CD4-positive, alpha-beta memory T cell (primary cell): ENCODE measurements at places on chromosomes 13 and 19.

DNA sequence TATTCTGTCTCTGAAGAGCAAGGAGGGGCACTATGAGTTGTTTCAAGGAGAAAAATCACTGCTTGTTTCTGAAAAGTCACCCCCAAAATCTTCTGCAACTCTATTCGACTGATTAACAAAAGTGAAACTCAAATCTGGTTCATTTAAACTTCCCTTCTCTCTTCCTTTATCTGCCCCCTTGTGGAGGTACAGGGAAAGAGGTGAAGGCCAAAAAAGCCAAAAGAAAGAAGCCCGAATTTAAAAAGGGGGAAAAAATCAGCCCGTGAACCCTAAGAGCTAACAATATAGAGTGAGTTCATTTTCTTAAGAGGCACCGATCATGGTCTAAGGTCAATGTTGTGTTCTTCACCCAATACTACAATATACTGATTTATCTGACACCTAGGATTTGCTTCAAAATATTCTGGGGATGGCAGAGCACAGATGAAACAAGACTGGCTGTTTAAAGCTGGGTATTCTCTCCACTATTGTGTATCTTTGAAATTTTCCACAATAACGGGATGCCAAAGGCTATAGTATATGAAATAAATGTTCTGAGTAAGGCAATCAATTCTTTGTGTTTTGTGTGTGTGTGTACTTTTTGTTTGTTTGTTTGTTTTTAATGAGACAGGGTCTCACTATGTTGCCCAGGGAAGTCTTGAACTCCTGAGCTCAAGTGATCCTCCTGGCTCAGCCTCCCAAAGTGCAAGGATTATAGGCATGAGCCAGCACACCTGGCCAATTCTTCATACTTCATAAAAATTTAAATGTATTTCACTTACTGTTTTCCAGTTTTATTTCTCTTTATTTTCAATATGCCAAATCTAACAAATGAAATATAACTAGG, 55.0 kb upstream of the EEF1AKMT1 start:
- H3K4me3 ChIP-seq, result no peak overlapping the region
- H3K27me3 ChIP-seq, result no peaks in the 10 kb centered on the region
- no peaks in the 10 kb centered on the region for H3K36me3 ChIP-seq
- DNase-seq, result peak; percentile 52
- no peak overlapping the region for H3K27ac ChIP-seq

GRCh38 chr13:101575581-101575980, 123.1 kb downstream of the ITGBL1 start:
- H3K4me1 ChIP-seq, result no peaks in the 10 kb centered on the region
- no peaks in the 10 kb centered on the region for H3K36me3 ChIP-seq
- H3K27me3 ChIP-seq, result no peaks in the 10 kb centered on the region
- no peak for DNase-seq

DNA sequence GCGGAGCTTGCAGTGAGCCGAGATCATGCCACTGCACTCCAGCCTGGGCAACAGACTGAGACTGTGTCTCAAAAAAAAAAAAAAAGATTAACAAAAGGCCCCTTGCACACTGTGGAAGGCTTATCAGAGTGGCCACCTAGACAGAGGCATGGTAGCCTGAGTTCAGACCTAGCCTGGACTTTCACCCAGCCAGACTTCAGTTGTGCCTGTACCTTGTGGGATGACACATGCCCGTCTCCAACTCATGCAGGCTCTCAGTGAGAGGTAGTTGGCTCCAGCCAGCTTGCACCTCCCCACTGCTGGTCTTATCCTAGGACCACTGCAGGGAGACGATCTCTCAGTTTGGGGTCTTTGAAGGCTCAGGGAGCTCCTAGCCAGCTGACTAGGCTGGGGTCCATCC, 52.2 kb downstream of the GATAD2A start:
- H3K27me3 ChIP-seq, result no peaks in the 10 kb centered on the region
- no peak for DNase-seq
- H3K4me1 ChIP-seq, result peaks cover 75% of the 10 kb centered on the region

GRCh38 chr19:10390652-10391286, 10.4 kb upstream of the TYK2 start:
- H3K36me3 ChIP-seq, result peaks cover 25% of the 10 kb centered on the region
- no peak overlapping the region for H3K4me3 ChIP-seq
- no peaks in the 10 kb centered on the region for H3K27me3 ChIP-seq
- no peak overlapping the region for H3K27ac ChIP-seq
- H3K4me1 ChIP-seq, result no peaks in the 10 kb centered on the region

GRCh38 chr13:77331421-77331820, 4.5 kb upstream of the MYCBP2 start:
- no peak overlapping the region for H3K27ac ChIP-seq
- no peaks in the 10 kb centered on the region for H3K27me3 ChIP-seq
- H3K4me1 ChIP-seq, result peaks cover 31% of the 10 kb centered on the region
- no peak for DNase-seq
- H3K4me3 ChIP-seq, result no peak overlapping the region

- no peak for DNase-seq
- peaks cover 3% of the 10 kb centered on the region for H3K4me1 ChIP-seq
- H3K27ac ChIP-seq, result no peak overlapping the region
Observed at GRCh38 chr19:42228641-42229040, 8.5 kb downstream of the ZNF526 start.
